ENCODE measurements at places on chromosomes 5 and 9.

DNA sequence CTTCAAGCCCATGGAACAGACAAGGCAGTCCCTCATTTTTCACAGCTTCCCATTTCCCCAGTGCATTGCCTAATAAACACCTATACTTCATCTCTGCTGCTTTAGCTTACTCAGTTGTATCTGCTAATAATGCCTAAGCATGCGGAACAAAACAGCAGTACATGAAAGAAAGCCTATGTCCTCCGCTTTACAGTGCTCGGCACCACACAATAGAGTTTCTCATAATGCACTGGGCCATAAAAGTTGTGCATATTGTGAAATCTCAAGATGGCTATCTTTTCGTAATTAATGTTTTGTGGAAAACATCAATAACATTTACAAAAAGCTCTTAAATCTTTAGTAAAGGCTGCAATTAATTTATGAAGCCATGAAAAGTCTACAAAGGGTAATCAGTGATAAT, 69.3 kb downstream of the DENND1A start:
- DNase-seq: no peak

GRCh38 chr5:1013948-1014301, 5.3 kb downstream of the NKD2 start:
- DNase-seq: no peak

DNA sequence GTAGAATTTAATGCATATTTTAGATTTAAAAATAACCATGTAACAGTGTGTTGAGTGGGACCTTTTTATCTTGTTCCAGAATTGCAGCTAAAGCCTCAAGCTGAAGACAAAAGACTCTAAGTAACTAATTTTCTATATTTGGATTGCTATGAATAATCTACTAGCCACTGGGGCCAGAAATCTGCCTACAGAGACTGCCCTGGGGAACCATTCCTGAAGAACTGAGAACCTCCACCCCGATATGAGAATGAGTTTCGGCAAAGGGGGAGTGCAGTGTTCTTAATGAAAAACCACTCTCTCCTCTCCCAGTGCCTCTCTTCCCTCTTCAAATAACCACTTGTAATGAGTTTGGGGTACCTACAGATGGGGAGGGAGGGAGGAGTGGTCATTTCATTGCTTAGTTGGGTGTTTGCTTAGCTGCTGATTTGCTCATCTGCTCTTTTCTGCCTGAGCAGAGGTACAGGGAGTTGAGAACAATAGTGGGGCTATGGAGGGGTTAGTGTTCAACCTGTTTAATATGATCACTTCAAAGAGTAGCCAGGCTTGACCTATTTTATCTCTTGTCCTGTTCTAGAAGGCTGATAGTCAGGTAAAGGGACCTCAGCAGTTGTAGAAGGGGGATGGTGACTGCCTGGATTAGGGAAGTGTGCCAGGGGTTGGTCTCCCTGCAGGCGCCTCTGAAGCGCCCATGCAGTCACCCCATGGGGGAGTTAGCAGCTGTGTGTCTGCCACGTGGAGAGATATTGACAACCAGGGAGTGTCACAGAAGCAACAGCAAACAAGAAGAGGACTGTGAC, 47.7 kb downstream of the ATG10 start:
- no peak for DNase-seq

GRCh38 chr5:151239237-151239861, 13.6 kb upstream of the GM2A start:
- DNase-seq: peak; percentile 88

All from right forelimb (tissue), 1 donor.